ENCODE measurements at places on chromosomes 1 and 21.

DNA sequence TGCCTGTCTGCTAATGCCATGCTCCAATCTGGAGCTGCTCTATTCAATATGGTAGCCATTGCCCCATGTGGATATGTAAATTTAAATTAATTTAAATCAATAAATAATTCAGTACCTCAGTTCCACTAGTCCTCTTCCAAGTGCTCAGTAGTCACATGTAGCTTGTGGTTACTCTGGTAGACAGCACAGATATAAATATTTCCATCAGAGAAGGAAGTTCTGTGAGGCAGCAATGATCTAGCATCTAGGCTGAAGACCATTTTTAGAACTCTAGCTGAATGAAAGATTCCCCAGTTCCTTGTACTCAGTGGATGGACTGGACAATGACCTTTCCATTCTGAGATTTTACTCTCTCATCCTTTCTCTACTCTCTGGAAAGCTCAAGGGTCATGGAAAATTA is 25.8 kb upstream of the CAPZB start:
- no peak for DNase-seq

DNA sequence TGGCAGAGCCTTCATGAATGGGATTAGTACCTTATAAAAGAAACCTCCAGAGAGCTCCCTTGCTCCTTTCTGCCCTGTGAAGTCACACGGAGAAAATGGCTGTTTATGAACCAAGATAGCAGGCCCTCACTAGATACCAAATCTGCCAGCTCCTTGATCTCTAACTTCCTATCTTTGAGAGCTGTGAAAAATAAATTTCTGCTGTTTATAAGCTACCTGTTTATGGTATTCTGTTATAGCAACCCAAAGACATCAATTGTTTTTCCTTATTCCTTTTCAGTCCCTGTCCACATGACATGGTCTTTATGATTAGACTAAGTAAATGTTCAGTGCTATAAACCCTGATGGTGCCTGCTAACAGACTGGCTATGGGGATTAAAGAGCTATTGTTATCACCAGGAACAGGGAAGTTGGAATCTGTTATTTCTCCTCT is 9.7 kb upstream of the STIL start:
- DNase-seq, result no peak

DNA sequence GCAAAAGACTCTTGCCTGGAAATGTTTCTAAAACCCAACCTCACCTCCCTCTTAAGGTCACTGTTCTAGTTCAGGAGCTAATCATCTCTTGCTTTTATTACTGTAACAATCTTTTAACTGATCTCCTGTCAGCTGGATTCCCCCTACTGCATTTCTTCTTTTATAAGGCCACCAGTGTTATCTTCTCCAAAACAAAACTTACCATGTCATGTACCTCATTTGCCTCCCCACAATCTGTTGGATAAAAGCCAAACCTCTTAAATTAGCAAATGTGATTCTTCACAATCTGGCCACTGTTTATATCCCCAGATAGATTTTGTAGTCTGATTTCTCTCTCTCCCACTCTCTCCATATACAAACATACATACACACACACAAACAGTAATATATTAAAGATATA is 143.3 kb downstream of the DENND1B start:
- no peak for DNase-seq

DNA sequence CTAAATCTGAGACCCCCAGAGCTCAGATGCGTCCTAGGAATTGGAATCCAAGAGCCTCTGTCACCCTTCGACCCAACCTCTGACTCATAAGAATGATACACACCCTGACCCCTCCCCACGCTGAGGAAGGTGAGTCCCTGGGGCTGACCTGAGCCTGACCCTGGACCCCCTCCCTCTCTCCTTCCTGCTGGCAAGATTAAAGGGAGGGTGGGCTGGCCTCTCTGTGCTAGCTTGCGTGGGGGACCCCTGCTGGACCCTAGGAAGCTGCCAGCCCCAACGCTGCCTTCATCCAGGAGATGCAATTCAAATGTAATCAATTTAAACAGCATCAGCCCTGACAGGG is 627 bp downstream of the PLEKHA6 start:
- DNase-seq, result no peak

DNA sequence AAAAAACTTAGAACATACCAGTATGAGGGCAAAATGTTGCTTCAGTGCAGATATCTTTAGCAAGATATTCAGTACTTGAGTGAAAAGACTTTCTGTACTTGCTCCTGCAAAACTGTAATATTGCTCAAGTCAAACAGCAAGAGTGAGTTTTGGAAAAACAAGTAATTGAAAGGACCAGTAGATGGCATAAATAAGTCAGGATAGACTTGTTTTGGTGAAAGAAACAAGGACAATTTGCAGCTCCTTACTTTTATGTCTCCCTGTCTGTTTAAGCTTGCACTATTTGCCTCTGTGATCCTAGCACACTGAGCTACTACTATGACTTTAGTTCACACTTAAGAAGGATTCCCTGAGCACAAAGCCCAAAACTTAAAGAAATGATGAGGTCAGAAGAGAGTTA is 39.1 kb downstream of the IFI44 start:
- peak; percentile 84 for DNase-seq

- DNase-seq, result no peak
These were observed 1.9 kb downstream of the ANKRD34A start for GRCh38 chr1:145962157-145963102.

DNA sequence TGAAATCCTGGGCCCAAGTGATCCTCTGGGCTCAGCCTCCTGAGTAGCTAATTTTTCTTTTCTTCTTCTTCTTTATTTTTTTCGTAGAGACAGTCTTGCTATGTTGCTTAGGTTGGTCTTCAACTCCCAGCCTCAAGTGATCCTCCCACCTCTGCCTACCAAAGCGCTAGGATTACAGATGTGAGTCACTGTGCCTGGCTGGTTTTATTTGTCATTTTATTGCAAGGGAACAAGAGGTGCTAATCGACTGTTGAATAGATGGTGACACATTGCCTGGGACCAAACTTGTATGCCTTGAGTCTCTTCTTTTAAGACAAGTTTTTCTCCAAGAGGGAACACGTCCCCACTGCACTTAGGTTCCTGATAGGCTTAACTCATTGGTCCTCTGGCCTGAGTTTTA is 20.0 kb upstream of the KLHDC8A start:
- DNase-seq, result peak; percentile 39

All from cardiac fibroblast (primary cell).